Progenitor cell of endocrine pancreas (in vitro differentiated cells): ENCODE measurements at places on chromosomes 16 and 17.

- DNase-seq: no peak
Observed at GRCh38 chr16:23155445-23156049, 6.3 kb upstream of the USP31 start.

GRCh38 chr16:66918803-66919568 is at the start of gene CDH16:
CDH16 (minus strand) TSS chr16:66918885; CDS start chr16:66918065, 820 bp downstream.
- no peak for DNase-seq

DNA sequence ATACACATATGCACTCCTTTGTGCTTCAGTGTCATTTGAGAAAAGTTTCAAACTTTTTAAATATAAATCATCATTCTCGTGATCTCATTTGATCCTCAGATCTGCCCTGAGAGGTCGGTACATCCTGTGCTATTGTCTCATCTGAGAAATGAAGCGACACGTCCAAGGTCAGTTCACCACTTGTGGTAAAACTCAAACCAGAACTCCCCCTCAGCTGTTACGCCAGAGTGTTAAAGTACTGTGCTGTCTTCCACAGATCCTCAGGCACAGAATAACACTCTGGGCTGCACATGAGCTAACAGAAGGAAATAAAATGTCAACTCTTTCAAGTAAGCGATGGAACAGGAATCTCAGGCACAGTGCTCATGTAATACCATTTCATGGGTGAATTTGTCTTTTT is 31.4 kb downstream of the ANKFN1 start:
- no peak for DNase-seq

DNA sequence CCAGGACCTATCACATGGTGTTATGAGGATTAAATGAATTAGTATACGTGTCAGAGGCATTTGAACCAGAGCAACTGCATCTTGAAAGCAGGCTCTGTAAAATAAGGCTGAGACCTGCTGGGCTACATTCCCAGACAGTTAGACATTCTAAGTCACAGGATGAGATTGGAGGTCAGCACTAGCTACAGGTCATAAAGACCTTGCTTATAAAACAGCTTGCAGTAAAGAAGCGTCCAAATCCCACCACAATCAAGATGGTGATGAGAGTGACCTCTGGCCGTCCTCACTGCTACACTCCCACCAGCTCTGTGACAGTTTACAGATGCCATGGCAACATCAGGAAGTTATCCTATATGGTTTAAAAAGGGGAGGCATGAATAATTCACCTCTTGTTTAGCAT is 71.8 kb downstream of the IRF8 start:
- DNase-seq: no peak

DNA sequence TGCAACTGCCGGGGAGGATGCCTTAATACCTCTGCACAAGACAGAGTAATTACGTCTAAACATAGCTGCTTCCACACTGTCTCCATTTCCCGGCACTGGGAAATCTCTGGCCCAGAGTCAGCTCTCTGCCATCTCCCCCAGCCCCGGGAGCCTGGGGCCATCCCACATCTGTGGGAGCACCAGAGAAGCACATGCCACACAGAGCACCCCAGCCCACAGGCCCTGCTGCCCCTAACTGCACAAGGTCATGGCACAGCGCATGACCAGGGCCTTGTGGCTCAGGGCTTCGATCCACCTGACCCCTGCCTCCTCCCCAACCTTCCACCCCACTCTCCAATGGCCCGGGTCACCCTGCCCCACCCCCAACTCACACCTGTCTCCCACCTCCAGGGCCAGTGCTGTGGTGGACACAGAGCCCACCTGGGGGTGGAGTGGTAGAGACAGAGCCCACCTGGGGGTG is 36.6 kb upstream of the RBFOX3 start:
- no peak for DNase-seq

- no peak for DNase-seq
Observed at GRCh38 chr17:75843577-75844529, at the start of gene UNC13D. UNC13D (minus strand) TSS chr17:75844404; CDS start chr17:75844337, 67 bp downstream.

GRCh38 chr16:31713945-31714902 is 159.4 kb upstream of the ZNF267 start:
- no peak for DNase-seq

GRCh38 chr17:80220054-80220735 is at the start of the genes SGSH and SLC26A11:
SGSH (minus strand) TSS chr17:80220333; CDS start chr17:80220313, 20 bp downstream.
SLC26A11 (plus strand) TSS chr17:80220427; CDS start chr17:80221561, 1,134 bp downstream.
- DNase-seq: peak; percentile 88

- DNase-seq: no peak
Observed at GRCh38 chr17:59675231-59675630, 32.0 kb downstream of the PTRH2 start.

DNA sequence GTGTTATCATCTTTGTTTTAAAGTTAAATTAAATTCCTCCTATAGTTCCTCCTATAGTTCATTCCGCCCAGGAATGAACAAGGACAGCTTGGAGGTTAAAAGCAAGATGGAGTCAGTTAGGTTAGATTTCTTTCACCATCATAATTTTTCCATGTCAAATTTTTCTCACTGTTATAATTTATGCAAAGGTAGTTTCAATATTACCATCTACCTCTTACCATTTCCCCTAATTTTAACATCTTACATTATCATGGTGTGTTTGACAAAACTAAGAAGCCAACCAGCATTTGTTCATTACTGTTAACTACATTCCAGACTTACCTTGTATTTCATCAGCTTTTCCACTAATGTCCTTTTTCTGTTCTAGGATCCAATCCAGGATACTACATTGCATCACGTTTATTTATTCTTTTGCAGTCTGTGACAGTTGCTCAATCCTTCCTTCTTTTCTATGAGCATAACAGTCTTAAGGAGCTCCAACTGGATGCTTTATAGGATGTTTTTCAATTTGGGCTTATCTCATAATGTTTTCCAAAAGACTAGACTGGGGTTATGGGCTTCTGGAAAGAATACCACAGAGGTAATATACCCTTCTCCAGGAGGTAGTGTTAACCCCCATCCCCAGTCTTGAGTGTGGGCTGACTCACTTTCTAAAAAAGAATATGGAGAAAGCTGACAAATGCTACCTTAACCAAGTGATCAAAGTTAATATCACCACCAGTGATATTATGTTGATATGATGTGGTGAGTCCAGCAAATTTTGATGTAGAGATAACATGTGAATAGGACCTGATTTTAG is 158.5 kb downstream of the PPM1E start:
- DNase-seq: no peak

DNA sequence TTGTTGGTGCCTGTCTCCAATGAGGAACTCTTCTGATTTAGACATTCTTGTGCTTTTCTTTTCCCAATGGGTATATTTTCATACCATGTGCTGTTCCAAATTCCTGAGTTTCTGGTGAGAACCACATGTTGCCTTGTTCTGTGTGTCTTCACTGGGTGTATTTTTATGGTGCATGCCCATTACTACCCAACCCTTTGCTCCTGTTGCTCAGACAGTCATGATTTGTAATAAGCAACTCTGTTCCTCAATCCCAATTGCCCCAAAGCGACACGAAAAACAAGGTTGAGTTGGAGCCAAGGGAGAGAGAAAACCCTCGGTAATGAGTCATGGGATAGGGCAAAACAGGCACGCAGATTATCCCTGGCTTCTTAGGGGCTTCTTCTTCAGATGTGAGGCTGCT is 101.8 kb downstream of the ABCA8 start:
- no peak for DNase-seq

GRCh38 chr17:13429201-13429600 is 172.5 kb downstream of the HS3ST3A1 start:
- DNase-seq: no peak

DNA sequence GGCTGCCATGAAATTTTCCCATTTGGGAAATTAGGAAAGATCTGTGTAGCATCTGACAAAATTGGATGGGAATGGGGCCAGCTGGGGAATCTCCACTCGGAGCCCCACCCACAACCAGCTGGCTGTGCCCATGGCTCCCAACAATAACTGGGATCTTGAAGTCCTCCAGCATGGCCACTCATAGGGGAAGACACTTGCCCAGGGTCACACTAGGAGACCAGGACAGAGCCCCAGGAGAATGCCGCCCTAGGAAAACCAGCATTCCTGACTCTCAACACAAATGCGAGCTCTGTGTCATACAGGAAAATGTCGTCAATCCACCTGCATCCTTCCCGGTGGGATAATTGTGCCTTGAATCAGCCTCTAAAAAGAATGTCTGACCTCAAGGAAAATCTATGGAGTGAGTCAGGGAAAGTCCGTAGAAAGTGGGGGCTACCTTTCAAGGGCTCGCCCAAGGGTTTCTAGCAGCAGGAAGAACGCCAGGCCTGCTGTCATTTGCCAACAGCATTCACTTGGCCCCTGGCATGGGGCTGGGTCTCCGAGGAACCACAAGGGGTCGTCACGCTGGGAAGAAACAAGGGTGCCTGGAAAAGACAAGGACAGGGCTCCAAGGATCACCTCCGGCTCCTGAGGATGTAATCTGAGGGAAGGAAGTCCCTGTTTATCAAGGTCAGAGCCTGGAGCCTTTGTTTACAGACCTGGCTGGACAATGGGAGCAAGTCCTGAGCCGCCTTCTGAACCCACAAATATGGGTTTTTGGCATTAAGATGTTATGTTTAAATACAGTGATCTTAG is 15.9 kb downstream of the CDH5 start:
- DNase-seq: no peak

GRCh38 chr17:80036715-80037477 is 454 bp downstream of the CCDC40 start:
- peak; percentile 53 for DNase-seq

DNA sequence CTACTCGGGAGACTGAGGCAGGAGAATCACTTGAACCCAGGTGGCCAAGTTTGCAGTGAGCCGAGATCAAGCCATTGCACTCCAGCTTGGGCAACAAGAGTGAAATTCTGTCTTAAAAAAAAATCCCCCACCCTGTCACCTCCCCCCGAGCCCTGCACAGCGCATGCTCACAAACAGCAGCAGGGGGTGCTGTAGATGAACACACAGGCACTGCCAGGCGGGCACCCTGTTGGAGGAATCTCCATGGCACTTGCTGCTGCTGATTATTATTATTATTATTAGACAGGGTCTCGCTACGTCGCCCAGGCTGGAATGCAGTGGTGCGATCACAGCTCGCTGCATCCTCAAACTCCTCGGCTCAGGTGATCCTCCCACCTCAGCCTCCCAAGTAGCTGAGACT is 24.6 kb downstream of the FZD2 start:
- no peak for DNase-seq

DNA sequence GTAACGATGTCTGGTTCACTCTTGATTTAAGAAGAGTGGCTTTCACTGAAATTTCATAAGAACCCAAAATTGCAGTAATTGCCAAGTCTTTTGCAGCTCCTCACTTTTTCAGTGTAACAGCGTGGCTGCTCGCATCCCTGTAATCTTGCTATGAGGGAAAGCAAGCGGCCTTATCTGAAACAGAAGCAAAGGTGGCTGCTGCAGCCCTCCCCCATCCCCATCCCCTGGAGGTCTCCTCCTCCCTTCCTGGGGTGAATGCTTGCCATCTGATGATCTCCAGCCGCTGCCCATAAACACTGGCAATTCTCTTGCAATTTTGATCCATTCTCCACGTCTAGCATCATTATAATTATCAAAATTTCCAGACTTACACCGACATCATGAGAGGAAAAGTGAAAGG is 182.5 kb upstream of the ASIC2 start:
- DNase-seq: no peak

DNA sequence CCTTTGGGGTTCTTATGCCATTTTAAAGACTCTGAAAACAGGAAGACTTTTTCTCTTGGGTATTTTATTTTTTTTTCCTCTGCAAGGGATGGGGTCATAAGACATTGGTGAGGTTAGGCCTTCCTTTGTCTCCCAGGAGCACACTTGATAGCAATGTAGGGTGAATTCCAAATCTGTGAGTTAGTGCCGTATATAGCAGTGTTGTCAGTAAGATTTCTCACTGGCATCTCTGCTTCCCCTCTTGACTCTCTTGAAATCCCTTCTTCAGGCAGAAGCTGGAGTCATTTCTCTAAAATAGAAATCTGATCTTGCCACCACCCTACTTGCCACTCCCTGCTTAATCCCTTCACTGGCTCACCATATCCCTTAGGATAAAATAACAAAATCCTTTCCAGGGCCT is 529.7 kb downstream of the WWOX start:
- DNase-seq: no peak

DNA sequence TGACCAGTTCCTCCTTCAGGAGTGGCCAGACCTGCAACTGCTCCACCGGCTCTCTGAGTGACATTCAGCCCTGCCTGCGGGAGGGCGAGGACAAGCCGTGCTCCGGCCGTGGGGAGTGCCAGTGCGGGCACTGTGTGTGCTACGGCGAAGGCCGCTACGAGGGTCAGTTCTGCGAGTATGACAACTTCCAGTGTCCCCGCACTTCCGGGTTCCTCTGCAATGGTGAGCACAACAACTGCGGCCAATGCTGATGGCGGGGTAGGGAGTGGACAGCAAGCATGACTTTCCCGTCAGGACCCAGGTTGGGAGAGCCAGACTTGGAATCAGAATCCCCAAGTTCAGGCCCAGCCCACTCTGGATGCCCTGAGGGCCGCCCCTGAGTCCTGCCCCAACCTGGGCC is 12.2 kb downstream of the ITGB4 start:
- no peak for DNase-seq

DNA sequence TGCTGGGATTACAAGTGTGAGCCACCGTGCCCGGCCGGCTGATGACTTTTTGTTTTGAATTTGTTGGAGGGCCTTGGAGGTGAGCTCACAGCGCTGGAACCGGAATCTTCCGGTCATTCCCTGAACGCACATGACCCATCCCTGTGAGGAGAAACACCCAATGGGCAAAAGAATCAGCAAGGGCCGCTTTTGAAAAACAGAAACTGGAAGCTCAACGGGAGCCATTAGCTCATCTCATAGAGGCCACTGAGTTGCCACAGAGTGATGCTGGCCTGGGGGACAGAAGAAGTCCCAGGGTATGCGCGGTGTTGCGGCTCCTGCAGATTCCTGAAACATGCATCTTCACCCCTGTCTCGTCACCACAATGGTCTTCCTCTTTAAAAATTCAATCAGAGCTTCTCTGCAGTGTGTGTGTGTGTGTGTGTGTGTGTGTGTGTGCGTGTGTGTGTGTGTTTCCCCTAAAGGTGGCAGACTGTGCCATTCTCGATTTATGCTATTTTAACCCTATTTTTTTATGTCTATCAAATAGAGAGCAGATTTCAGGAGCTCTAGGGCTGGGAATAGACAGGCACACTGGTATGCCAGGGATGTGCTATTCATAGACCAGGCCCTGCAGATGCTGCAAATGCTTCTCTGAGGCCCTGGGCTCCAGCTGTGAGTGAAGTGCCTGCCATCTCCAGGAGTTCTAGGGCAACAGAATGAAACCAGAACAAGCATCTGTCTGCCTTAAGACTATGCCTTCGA is 68.3 kb downstream of the MARCHF10 start:
- DNase-seq: no peak

- no peak for DNase-seq
Observed at GRCh38 chr17:79544142-79544914, 66.5 kb downstream of the RBFOX3 start.

DNA sequence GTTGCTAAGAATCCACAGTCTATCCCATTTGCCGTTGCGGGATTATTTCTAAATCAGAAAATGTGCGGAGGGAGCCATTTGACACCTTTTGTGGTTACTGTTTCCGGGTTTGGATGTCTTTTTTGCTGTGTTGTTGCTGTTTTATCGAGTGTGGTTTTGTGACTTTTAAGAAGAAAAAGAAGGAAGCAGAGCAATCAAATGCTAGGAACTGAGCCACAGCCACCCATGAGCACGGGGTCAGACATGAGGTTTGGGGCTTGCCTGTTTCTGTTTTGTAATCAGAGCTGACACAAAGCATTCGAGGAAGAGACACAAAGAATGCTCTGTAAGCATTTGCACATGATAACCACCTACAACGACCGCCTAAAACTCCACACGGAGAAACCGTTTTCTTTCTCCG is 53.1 kb upstream of the CHMP6 start:
- DNase-seq: no peak

GRCh38 chr17:45584092-45585036 is 93.8 kb upstream of the PLEKHM1 start:
- DNase-seq: peak; percentile 70

- DNase-seq: peak; percentile 81
Observed at GRCh38 chr17:63848834-63849689, 6.6 kb upstream of the SMARCD2 start.
